ENCODE measurements at places on chromosomes 11 and 22.
A peak's percentile ranks its signal among the peaks of the same experiment; 100 is the strongest.

- DNase-seq, result no peak
Observed at GRCh38 chr11:110991661-110992355, 253.7 kb upstream of the POU2AF2 start.

DNA sequence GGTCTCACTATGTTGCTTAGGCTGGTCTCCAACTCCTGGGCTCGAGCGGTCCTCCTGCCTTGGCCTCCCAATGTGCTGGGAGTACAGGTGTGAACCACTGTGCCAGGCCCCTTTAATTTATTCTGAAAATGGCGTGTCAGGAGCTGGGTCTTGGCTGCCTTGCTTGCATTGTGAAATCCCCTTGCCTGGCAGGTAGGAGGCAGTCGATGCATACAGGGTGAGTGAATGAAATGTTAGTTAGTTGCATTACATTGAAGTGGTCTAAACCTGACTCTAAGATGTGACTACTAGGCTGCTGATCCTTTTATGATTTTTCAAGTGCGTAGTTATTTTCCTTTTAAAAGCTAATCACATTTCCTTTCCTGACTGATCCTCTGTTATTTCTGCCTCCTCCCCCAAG lies 42.9 kb downstream of the PARVB start:
- DNase-seq, result no peak

GRCh38 chr11:117438371-117439000 lies 110.8 kb downstream of the CEP164 start:
- no peak for DNase-seq

DNA sequence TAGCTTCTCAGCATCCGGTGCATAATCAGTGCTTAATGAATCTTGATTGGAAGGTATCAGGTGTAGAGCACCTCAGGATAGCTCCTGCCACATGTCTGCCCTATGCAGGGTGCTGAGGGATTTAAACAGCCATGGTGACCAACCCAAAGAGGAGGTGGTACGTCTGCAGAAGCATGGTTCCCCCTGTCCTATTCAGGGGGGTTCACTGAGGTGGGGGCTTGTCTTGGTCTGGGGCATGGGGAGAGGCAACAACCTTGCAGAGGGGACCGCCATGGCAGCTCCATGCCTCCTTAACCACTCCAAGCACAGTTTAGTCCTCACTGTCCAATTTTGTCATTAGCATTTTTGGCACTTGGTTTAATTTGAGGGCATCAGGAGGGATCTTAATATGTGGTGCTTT lies 24.9 kb downstream of the UBE2L3 start:
- DNase-seq, result no peak

DNA sequence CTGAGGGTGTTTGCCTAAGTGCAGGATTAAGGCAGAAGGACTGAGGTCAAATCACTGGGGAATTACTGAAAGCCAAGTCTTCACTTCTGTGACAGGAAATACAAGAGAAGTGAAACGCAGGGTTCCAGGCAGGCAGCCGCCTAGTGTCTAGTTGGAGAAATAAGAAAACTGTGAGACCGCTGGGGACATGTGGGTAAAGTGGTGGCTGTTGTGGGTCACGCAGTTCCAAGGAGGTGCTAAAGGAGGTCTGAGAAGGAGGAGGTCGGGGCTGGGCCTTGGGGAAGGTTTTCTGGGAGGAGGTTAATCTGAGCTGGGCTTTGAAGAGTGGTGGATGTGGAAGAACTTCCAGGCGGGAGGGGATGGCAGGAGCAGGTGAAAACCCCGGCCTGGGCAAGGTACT lies 11.2 kb downstream of the MCM5 start:
- peak; percentile 67 for DNase-seq

- no peak for DNase-seq
Observed at GRCh38 chr22:48334971-48335370, 1492.7 kb downstream of the BRD1 start.

- DNase-seq, result no peak
Observed at GRCh38 chr22:30235687-30236170, 10.8 kb downstream of the LIF start.

Data from GM20000 (cell line).